Tibial nerve (tissue), 4 donors: ENCODE measurements at places on chromosomes 11 and 22.

- H3K4me3 ChIP-seq: no peak overlapping the region
- no peaks in the 10 kb centered on the region for H3K36me3 ChIP-seq
- no peak overlapping the region for H3K27ac ChIP-seq
- no peaks in the 10 kb centered on the region for H3K27me3 ChIP-seq
- H3K4me1 ChIP-seq: no peaks in the 10 kb centered on the region
- peak; percentile 37 for DNase-seq
Measured at GRCh38 chr11:110763249-110764011, 51.2 kb upstream of the ARHGAP20 start.

GRCh38 chr11:120195601-120196320 lies 15.1 kb upstream of the OAF start:
- no peaks in the 10 kb centered on the region for H3K27me3 ChIP-seq
- no peak overlapping the region for H3K27ac ChIP-seq
- H3K4me3 ChIP-seq: no peak overlapping the region
- no peak for DNase-seq
- no peaks in the 10 kb centered on the region for H3K36me3 ChIP-seq

DNA sequence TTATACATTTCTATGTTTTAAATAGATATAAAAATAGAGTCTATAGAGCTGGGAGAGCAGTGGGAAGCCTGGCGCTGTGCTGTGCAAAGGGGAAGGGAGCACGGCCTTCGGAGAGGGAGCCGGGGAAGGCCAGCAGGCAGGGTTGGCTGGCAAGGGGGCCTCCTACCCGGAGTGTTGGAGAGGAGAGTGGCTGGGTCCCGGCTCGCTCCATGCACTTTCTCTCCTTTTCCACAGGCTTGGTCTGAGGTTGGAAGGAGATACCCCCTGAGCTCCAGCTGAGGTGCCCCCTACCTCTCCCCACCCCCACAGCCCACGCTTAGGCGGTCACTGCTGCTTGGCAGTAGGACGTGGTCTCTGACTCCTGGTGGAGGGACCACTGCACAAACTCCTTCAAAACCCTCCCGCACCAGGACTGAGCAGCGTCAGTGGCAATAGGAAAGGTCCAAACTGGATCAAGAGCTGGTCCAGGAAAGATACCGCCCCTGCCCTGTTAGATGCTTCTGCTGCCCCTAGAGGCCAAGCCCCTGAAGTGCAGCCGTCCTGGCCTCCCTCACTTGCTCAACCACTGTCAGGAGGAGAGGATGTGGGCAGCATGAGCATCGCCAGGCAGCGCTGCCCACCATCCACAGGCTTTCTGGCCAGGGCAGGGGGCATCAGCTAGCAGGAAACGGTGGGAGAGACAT lies 52.9 kb downstream of the SYT13 start:
- no peak overlapping the region for H3K4me3 ChIP-seq
- no peak overlapping the region for H3K27ac ChIP-seq
- DNase-seq: peak; percentile 75
- H3K27me3 ChIP-seq: no peaks in the 10 kb centered on the region
- peaks cover 4% of the 10 kb centered on the region for H3K4me1 ChIP-seq

DNA sequence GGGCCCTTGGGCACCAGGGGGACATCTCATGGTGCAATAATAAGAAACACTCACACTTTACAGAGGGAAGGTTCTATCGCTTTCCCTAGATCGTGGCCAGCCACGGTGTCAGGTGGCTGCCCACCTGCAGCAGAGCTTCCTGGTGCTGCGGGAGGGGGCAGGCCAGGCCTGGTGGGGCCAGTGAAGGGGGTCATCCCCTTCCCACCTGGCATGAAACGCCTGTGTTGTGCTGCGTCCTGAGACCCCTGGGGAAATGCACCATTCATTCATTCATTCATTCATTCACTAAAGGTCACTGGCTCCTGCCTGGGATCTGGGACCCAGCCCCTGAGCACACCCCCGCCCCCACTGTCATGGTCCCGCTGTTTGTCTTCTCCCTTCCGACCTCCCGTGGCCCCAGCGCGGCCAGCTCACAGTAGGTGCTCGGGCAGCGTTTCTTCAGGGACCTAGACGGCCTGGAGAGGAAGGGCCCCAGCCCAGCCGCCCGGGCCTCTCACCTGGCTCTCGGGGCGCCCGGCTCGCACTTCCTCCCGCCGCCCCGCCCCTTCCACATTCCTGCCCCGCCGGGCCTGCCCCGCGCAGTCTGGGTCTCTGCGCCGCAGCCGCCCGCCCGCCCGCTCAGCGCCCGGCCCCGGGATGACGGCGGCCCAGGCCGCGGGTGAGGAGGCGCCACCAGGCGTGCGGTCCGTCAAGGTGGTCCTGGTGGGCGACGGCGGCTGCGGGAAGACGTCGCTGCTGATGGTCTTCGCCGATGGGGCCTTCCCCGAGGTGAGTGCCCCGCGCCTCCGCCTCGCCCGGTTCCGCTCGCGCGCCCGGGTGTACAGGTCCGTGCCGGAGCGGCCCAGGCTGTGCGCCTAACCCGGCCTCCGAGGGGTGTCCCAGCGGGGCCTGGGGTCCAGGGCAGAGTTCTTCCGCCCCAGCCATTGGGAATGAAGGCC lies at the start of gene RHOD:
Gene RHOD (plus strand): TSS at position 581 of the 938 bp plus-strand sequence. CDS start 56 bp downstream, at position 637.
- peak; percentile 18 for DNase-seq
- H3K4me1 ChIP-seq: peaks cover 28% of the 10 kb centered on the region
- H3K4me3 ChIP-seq: peak within 1 kb of the TSS; percentile 52
- H3K27ac ChIP-seq: peak within 1 kb of the TSS; percentile 48
- no peaks in the 10 kb centered on the region for H3K36me3 ChIP-seq
- H3K27me3 ChIP-seq: no peaks in the 10 kb centered on the region

DNA sequence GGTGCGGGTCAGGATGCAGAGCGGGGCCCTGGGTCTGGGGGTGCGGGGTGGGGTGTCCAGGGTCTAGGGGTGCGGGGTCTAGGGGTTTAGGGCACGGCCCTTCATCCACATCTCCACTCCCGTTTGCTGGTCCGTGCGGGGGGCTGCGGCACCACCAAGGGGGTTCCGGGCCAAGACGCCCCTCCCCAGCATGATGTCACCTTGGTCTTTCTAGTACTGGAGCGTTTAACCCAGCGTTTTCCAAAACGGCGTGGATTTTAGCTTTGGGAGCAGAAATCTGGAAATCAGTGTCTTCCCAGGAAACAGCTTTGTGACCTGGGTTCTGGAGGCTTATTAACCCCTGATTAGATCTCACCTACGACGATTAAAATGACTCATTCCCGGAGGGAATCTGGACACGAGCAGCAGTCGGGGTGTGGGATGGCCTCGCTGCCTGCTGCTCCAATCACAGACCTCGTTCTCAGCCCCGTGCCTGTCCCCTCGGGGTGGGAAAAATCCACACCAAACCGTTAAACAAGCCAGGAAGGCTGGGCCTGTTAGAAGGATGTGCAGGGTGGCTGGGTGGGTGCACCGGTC lies 759 bp downstream of the AP2A2 start:
- H3K36me3 ChIP-seq: peaks cover 3% of the 10 kb centered on the region
- DNase-seq: peak; percentile 45
- peak overlapping the region; percentile 65 for H3K4me3 ChIP-seq
- H3K27me3 ChIP-seq: no peaks in the 10 kb centered on the region
- H3K4me1 ChIP-seq: no peaks in the 10 kb centered on the region

DNA sequence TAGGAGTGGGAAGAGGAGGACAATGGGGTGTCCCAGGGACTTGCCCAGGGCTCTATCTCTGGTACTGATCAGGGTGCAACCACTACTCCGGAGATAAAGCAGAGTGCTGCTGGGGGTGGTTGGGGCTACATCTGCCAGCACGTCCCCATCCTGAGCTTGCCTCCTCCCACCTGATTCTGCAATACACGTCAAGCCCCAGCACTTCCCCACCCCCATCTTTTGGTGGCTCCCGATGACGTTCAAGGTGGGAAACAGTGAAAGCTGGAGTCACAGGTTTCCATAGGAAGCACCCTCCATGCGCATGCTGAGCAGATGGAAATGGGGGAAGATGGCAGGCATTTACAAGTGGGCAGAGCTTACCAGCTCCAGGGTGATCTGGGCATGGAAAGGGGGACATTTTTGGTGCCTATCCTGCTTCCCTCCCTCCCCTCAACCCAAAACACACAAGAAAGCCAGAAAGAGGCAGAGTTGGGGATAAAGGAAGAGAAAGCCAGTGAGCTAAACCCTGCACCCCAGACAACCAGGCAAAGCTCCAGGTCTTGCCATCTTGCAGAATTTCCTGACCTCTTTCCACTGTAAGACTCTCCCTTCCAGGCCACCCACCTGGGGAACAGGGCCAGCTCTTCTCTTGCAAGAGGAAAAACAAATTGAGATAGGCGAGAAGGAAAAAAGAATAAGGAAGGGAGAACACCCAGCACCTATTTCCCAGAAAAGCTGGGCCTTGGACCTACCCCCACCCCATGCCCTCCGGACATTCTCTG lies 15.8 kb downstream of the SYT7 start:
- no peaks in the 10 kb centered on the region for H3K4me1 ChIP-seq
- no peak overlapping the region for H3K27ac ChIP-seq
- no peak overlapping the region for H3K4me3 ChIP-seq
- H3K27me3 ChIP-seq: peaks cover 50% of the 10 kb centered on the region
- H3K36me3 ChIP-seq: no peaks in the 10 kb centered on the region

DNA sequence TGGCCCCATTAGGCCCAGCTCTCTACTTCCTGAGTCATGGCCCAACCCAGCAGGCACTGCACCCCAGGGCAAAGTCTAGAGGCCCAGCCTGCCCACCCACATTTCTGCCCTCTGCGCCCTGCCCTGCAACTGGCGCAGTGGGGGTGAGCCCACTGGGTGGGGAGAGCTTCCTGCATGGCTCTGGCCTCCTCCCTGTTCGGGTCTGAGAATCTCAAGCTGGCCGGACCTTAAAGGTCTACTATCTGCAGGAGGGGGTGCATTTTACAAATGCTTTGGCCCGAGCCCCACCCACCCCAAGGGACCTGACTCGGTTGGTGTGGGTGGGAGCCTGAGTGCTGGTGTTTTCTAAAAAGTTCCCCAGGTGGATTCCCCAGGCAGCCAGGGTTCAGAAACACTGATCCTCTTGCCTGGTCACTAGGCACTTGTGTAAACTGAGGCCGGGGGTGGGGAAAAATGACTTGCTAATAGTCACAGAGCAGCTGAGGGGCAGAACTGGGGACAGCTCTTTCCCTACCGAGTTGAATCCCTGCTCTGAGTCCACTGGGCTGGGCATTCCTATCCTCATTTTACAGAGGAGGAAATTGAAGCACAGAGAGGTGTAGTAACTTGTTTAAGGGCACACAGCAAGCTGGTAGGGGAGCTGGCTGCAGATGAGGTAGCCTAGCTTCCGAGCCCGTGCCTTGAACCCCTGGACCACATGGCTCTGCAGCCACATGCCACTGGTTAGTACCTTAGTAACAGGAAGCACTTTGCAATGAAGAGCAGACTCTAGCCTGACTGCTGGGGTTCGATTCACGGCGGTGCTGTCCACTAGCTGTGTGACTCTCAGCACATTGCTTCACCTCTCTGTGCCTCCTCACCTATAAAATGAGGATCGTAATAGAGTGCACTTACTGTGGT lies 36.3 kb downstream of the CD82 start:
- H3K27ac ChIP-seq: peak overlapping the region; percentile 34
- no peaks in the 10 kb centered on the region for H3K36me3 ChIP-seq
- H3K4me1 ChIP-seq: peaks cover 74% of the 10 kb centered on the region
- no peak overlapping the region for H3K4me3 ChIP-seq
- DNase-seq: no peak
- H3K27me3 ChIP-seq: no peaks in the 10 kb centered on the region

- no peaks in the 10 kb centered on the region for H3K27me3 ChIP-seq
- no peaks in the 10 kb centered on the region for H3K36me3 ChIP-seq
- DNase-seq: peak; percentile 15
- H3K4me1 ChIP-seq: peaks cover 6% of the 10 kb centered on the region
- H3K4me3 ChIP-seq: peak overlapping the region; percentile 78
Measured at GRCh38 chr11:111765320-111765983, 737 bp downstream of the PPP2R1B start.

GRCh38 chr22:35312198-35313059 lies 12.7 kb downstream of the TOM1 start:
- no peaks in the 10 kb centered on the region for H3K27me3 ChIP-seq
- peaks cover 1% of the 10 kb centered on the region for H3K36me3 ChIP-seq
- DNase-seq: no peak
- peaks cover 29% of the 10 kb centered on the region for H3K4me1 ChIP-seq
- H3K4me3 ChIP-seq: no peak overlapping the region
- no peak overlapping the region for H3K27ac ChIP-seq

DNA sequence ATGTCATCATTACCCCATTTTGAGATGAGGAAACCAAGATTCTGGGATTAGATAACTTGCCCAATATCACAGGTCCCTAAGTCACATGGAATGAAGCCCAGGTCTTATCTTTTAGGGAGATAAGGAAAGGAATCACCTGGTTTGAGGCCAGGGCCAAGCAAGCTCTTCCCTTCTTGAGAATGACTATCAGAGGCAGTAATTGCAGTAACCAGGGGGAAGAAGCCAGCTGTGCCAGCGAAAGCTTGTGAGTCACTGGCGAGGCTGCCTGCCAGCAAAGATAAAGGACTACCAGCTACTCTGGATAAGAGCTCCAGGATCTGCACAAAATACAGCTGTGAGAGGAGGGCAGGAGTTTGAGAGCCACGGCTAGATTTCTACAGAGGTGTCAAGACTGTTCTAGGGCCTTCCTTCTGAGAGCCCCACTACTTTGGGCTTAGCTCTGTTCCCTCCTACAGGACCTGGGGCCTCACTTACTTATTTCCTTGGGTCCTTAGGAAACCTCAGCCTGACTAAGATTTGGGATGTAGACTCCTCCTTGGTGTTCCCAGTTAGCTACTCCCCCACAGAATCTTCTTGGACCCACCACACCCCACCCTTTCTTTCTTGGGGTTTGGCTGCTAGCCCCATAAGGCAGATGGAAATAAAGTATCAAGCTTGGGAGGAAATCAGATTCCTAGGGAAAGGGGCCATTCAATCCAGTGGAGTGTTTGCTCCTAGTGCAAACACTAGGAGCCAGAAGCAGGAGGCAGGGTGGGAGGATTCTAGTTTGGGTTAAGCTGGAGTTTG lies 9.7 kb upstream of the CCKBR start:
- DNase-seq: no peak
- H3K4me3 ChIP-seq: no peak overlapping the region
- no peaks in the 10 kb centered on the region for H3K36me3 ChIP-seq
- H3K27me3 ChIP-seq: no peaks in the 10 kb centered on the region
- H3K4me1 ChIP-seq: no peaks in the 10 kb centered on the region

GRCh38 chr11:118238421-118238820 lies 13.6 kb upstream of the JAML start:
- H3K4me1 ChIP-seq: no peaks in the 10 kb centered on the region
- H3K27ac ChIP-seq: no peak overlapping the region
- no peak for DNase-seq
- peaks cover 10% of the 10 kb centered on the region for H3K27me3 ChIP-seq

- peaks cover 13% of the 10 kb centered on the region for H3K27me3 ChIP-seq
- peak overlapping the region; percentile 40 for H3K4me3 ChIP-seq
- DNase-seq: peak; percentile 46
- peak overlapping the region; percentile 82 for H3K27ac ChIP-seq
- no peaks in the 10 kb centered on the region for H3K36me3 ChIP-seq
- H3K4me1 ChIP-seq: peaks cover 27% of the 10 kb centered on the region
Measured at GRCh38 chr22:20205964-20206708, 55.3 kb upstream of the CCDC188 start.

DNA sequence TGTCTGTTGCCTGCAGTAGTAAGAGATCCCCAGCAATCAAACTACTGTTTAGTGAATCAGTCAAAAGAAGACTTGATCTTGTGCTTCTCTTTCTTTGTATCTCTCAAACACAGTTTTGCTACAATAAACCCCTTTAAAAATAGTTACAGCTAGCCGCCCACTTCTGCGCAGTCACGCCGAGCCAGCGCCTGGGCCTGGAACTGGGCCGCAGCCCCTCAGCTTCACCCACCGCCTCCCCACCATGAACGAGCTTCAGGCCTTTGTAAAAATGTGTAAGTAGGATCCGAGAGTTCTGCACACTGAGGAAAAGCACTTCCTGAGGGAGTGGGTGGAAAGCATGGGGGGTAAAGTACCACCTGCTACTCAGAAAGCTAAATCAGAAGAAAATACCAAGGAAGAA lies 60.5 kb downstream of the CWC15 start:
- no peaks in the 10 kb centered on the region for H3K4me1 ChIP-seq
- H3K4me3 ChIP-seq: no peak overlapping the region
- H3K27me3 ChIP-seq: no peaks in the 10 kb centered on the region
- no peak overlapping the region for H3K27ac ChIP-seq
- no peak for DNase-seq
- no peaks in the 10 kb centered on the region for H3K36me3 ChIP-seq
